Panc1 (cell line): ENCODE measurements at places on chromosomes 11 and 22. TPM values are rescaled to one million over a fixed set of nuclear protein-coding genes. Genes with fewer than 3 reads are reported as not detected.

- DNase-seq, result no peak
Observed at GRCh38 chr11:78615724-78616123, 41.1 kb upstream of the NARS2 start.

CATSPER1 gene
- 0.15 TPM for total RNA-seq

SLC6A5 gene
- not detected for total RNA-seq

DNA sequence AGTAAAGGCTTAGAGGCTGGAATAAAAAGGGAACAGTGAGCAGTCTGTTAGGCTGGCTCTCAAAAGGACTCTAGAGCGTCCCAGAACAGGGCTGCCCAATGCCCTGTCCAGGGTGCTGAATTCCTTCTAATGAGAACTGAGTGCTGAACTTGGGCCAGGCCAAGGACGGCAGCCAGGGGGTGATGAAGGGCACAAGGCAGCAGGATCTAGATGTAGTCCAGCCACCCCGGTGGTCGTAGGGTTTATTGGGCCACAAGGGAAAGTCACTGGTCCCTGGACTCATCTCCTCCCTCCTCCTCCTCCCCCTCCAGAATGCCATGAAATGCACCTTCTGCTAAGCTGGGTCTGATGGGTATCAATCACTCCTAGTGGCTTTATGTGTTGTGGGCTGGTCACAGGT lies 19.2 kb downstream of the NPTXR start:
- no peak for DNase-seq

GRCh38 chr11:127866109-127866508 lies 721.2 kb downstream of the ETS1 start:
- no peak for DNase-seq

LRRN4CL gene
- total RNA-seq, result 0.13 TPM

DNA sequence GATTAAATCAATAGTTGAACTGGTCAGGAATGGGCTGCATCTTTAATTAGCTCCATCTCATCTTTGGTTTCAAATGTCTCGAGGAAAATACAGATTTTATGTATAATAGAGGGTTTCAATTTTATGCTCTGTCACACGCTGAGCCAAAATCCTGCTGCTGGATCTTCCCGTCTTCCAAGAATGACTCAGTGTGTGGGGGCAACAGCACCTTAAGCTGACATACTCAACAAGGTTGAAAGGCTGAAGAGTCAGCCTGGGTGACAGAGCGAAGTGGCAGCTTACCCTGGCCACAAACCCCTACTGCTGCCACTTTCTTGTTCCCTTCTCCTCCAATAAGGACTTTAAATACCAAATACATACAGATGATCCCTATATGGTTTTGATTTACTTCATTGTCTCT lies 9.0 kb upstream of the PCF11 start:
- DNase-seq, result no peak
